Stimulated activated CD8-positive, alpha-beta memory T cell treated with anti-CD3 and anti-CD28 coated beads, Interleukin-7, amount 100 ng/mL, for 1 hour (primary cell): ENCODE measurements at places on chromosomes 6 and 20.

DNA sequence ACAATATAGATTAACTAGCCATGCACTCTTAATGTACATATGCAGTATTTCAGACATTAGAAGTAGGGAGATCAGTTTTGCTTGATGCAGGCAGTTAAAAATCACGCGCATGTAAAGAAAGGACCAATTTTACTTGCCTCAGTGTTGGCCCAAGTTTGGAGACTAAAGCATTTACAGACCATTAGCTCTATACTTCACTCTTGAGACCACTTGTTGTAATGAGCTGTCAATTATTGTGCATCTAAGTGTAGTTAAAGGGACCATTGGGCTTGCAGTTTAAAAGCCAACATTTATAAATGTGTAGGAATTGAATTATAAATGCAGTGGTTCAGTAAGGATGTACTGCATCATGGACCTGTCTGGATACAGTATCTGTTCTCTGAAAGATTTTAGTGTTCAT is 53.7 kb downstream of the PLCB4 start:
- DNase-seq: no peak

GRCh38 chr6:163250116-163250515 is 164.4 kb upstream of the QKI start:
- no peak for DNase-seq

- no peak for DNase-seq
Measured at GRCh38 chr6:111485342-111485741, 2.3 kb upstream of the REV3L start.

DNA sequence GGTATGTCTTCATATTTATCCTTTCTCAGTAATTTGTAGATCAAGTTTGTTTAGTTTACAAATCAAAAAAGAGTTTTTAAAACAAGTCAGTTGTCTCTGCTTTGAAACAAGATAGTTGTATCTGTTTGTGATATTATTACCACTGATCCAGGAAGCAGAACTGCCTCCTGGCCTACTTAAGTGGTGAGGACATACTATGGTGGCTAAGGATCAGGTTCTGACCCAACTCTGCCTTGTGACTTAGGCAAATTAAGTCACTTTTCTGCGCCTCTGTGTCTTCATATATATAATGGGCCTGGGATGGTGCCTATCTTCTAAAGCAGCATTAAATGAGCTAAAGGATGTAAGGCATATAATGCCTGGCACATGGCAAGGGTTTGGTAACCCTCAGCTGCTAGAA is 8.7 kb downstream of the ANKS1A start:
- no peak for DNase-seq

- no peak for DNase-seq
Measured at GRCh38 chr6:24856901-24857670, 58.4 kb upstream of the ARMH2 start.

- no peak for DNase-seq
Measured at GRCh38 chr6:80280262-80281010, 174.0 kb downstream of the BCKDHB start.

- no peak for DNase-seq
Measured at GRCh38 chr6:30311101-30311500, 15.6 kb upstream of the TRIM39 start.

DNA sequence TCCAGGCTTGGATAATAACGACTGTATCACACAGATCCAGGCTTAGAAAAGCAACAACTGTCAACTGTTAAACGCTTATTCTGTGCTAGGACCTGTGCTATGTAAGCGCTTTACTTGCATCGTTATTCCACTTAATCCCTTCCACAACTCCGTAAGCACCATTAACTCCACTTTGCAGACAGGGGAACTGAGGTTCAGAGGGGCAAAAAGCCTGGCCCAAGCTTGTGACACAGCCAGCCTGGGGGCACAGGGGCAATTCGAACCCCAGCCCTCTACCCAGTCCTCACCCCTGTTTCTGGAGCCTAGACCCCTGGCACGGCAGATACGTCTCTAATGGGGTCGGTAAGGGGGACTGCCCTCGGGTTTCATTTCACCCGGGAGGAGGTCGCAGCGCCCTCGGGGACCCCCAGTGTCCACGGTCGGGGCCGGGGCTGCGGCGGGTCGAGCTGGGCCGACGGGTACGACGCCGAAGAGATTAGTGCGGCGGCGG is 411 bp downstream of the DSN1 start:
- no peak for DNase-seq
